Fibroblast of skin of back (primary cell): ENCODE measurements at places on chromosomes 3 and 15.
A peak's percentile ranks its signal among the peaks of the same experiment; 100 is the strongest.

- peak; percentile 52 for DNase-seq
Observed at GRCh38 chr3:152688313-152688712, 146.6 kb upstream of the P2RY1 start.

DNA sequence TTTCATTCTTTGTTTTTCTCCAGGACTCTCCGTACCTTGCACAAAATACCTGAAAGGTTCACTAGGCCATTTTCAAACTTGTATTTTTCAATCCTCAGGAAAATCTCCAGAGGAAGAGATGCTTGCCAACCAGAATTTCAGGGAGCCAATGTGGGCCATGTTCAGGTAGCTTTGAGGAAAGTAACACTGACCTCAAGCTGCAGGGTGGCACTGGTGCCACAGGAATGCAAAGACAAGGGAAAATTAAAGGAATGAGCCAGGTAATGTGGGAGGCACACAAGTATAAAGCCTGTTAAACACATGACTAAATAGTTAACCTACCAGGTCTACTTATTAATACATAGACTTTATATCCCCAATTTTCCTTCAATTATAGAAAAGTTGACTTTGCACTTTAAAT, 51.9 kb upstream of the GAP43 start:
- DNase-seq: no peak

DNA sequence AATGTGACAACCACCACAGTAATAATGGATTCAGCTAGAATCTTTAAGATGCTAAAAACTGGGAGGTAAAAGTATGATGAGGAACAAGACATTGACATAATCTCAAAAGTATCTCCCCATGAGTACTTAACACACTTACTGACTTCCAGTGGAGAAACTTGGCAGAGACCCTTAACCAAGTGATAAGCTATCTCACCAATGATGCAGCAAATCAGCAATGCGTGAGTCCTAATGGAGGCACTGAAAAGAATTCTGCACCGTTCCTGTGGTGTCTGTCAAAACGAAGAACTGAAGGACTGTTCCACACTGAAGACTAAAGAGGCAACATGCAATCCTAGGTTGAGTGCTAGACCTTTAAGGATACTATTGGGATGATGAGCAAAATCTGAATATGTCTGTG, 67.9 kb upstream of the OCA2 start:
- no peak for DNase-seq

DNA sequence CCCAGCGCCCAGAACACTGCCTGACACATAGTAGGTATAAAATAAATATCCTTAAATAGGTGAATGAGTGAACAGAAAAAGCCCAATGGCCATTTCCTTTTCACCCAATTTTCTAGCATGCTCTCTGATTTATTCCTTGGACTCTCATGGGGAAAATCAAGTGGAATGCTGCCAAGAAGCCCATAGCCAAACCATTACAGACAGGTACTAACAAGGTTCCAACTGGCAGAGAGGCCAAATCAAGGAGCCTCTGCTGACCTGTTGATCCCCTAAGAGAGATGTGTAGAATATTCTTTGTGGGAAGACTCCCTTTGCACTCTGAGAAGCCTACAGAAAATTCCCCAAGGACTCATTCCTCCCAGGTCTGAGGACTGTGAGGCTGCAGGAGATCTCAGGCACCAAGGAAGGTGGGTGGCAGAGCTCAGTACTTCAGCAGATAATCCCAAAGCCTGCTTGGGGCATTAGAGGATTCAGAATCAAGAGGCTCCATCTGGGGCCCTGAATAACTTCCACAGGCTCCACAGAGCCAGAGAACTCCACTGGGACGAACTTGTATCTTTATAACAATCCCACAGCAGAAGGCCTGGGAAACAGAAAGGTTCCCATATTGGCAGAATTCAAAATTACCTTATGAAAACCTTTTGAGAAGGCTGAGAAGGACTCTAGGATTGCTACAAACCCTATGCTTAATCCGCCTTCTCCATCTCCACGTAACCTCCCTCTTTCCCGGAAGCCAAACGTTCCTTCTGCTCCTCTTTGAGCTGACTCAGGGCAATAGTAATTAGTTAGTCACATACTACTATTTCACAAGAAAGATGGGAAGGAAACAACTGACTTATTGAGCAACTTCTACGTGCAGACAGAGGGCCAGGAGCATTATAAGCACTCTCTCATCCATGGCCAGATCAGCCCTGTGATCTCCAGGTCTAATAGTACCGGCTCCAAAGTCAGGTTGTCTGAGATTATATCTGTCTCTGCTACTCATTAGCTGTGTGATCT, 34.5 kb downstream of the PRICKLE2 start:
- peak; percentile 71 for DNase-seq

DNA sequence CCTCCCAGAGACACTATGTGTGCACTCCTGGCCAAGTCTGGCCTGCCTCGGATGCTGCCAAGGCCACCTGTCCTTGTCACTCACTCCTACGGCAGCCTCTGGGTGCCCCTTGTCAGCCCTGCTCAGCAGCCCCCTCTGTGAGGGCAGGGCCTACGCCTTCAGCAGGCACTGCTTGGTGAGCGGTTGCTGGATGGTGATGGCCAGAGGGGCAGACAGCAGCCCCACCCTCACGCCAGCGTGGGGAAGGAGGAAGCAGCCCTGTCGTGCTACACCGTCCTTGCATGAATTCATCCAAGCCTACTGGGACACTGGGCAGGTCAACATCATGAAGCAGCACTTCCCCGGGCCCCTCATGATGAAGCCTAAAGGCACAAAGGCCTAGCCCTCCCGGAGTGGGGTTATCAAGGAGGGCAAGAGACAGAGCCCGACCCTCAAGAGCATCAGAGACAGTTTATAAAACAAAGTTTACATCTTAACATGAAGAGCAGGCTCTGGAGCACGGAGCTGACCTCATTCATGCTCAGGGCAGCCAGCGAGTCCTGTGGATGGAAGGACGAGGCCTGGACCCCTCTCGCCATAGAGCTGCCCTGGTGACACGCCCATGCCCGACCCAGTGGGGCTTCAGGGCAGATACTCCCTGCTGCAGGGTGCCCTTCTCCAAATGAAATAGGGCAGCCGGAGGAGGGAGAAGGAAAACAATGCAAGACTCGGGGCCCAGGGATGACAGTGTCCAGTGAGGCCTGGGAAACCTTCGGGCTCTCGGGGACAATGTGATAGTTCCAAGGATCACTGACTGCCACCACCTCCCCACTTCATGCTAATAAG, 25.3 kb downstream of the CHDH start:
- DNase-seq: no peak

DNA sequence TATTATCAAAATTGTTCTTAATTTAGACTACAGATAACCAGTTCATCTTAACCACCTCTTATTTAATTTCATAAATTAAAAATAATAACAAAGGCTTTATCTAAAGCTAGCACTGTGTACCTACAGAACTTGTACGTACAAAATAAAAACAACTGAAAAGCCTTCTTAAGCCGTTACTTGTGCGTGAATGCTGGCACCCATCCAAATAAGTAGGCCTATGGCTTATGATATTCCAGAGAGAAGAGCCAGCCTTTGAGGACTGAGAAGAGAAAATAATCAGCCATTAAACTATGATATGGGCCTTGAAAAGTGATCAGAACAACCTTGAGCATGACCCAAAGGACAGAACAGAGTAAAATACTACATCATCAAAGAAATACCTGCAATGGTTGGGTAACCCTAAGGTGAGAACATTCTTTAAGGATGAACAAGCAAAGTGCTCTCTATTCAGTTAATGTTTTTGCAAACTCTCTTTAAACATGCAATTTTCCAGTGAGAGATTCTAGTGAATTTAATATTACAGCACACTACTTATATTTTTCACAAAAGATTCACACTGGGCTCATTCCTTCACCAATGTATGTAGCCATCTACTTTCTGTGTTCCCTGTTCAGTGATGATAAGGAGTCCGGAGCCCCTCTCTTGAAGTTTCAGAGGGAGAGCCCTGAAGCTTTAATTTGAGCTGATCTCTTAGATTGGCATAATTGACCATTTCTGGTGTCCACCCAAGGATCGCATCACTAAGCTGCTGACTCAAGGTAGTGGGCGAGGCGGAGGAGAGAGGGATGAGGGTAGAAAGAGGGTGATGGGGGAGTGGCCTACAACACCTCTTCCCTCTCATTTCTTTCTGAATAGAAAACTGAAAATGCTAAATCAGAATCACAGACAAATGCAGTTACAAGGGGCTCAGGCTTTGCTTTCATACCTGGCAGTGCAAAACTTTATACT, 7.7 kb upstream of the ACTC1 start:
- no peak for DNase-seq

GRCh38 chr15:81863162-81863561, 182.7 kb downstream of the MEX3B start:
- peak; percentile 72 for DNase-seq

- no peak for DNase-seq
Observed at GRCh38 chr3:43786102-43786501, 95.4 kb downstream of the ABHD5 start.
